Diencephalon (tissue), 1 donor: ENCODE measurements at places on chromosomes 11 and 22. TPM values are rescaled to one million over a fixed set of nuclear protein-coding genes. Genes with fewer than 3 reads are reported as not detected.

The FAM83F gene
- total RNA-seq = 0.46 TPM

The OR8D1 gene
- total RNA-seq = not detected

The ETS1 gene
- total RNA-seq = 18.9 TPM

The CNTF gene
- 1.6 TPM for total RNA-seq
